ENCODE measurements at places on chromosomes 12 and 14.

GRCh38 chr12:79559591-79559990 lies 131.2 kb downstream of the PAWR start:
- no peak for DNase-seq

DNA sequence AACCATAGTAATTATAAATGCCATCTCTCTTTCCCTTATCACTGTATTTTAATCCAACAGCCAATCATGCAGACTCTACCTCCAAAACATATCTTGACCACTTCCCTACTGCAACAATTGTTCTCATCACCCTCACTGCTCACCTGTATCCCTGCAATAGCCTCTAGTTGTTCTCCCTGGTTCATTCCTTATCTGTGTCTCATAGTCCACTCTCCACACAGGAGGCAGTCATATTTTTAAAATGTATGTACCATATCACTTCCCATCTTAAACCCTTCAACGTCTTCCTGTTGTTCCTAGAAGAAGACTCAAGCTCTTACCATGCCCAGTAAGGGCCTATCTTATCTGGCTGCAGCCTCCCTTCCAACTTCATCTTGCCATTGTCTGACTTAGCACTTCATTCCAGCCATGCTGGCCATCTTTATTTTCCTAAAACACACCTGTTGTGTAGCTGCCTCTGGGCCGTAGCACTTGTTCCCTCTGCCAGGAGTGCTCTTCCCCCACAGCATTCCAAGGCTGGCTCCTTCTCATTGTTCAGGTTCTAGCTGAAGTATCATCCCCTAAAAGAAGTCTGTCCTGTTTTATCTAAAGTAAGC lies 27.8 kb upstream of the BHLHE41 start:
- DNase-seq, result no peak

- no peak for DNase-seq
Measured at GRCh38 chr14:99242816-99243721, 28.9 kb downstream of the BCL11B start.

- DNase-seq, result peak; percentile 71
Measured at GRCh38 chr12:124402248-124403066, 107.6 kb downstream of the RFLNA start.

DNA sequence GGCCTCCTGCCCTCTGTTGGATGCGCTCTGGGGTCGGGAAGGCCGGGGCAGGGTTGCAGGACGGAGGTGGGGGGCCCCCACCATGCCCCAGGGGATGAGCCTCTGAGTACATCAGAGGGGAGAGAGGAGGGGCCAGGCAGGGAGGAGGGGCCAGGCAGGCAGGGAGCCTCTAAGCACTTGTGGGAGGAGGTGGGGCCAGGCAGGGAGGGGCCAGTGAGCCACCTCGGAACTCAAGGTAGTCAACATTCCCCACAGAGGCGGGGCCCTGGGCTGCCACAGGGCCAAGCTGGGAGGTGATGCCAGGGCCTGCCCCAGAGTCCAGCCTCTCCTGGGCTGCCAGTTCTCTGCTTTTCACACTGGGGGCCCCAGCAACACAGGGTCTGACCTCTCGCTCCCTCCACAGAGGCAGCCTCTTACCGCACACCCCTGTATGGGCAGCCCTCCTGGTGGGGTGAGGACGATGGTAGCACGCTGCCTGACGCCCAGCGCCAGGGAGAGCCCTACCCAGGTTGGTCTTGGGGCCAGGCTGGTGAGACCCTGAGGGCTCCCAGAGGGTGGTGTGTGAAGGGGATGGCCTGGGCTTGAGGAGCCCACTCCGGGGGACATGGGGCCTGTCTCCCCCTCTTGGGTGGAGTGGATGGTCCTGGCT lies 17.4 kb downstream of the CEP170B start:
- DNase-seq, result no peak

DNA sequence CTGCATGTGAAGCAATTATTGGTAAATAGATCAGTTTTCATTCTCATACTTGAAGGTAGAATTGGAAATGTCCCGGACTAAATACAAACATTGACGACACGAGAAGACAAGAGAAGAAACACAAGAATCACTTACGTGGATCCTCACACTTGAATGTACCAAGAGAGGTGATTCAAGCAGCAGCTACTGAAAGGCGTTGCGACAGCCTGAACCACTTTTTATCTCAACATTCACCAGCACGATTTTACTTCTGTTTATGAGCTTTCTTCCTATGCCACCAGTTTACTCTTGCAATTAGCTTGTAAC lies 3.6 kb upstream of the FZD10 start:
- DNase-seq, result no peak

- no peak for DNase-seq
Measured at GRCh38 chr12:84638811-84639368, 273.7 kb downstream of the SLC6A15 start.

GRCh38 chr12:53995378-53996239 lies 4.4 kb upstream of the HOXC9 start:
- no peak for DNase-seq

GRCh38 chr12:99111600-99111999 lies 466.5 kb downstream of the APAF1 start:
- no peak for DNase-seq

DNA sequence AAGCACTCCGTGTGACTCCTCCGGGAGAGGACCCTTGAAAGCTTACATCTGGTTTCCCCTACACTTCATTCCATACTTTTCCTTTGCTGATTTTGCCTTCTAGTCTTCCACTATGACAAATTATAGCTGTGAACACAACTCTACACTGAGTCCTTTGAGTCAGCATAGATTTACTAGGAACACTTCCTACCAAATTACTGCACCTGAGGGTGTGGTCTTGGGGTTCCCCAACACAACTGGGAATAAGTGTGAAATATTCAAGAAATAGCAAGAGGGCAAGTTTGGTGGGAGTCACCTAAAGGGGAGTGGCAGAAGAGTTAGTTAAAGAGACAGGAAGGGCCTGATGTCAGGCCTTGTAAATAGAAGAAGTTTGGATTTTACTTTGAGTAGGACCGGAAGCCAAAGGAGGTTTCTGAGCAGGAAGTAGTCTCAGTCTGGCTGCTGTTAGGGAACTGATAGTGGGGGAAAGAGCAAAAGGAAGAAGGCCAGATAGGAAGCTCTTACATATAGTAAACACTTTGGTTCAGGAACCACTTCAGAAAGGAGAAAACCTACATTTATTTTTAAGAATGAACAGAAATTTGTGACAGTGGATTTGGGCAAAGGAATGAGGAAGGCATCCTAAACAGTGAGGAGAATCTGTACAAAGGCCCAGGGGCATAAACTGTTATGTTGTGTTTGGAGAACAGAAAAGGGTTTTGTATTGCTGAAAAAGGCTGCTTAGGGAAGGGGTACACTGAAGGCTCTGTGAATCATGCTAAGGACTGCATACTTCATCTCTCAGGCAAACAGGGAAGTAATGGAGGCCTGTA lies 14.2 kb downstream of the SEL1L start:
- no peak for DNase-seq

- no peak for DNase-seq
Measured at GRCh38 chr12:87280893-87281292, 748.3 kb downstream of the C12orf50 start.

All from ecto neural progenitor cell (in vitro differentiated cells).